Activated naive CD4-positive, alpha-beta T cell treated with anti-CD3 and anti-CD28 coated beads for 36 hours (primary cell): ENCODE measurements at places on chromosomes 2 and 18. TPM values are rescaled to one million over a fixed set of nuclear protein-coding genes. Genes with fewer than 3 reads are reported as not detected.

ACKR3 gene
- 0.49 TPM for total RNA-seq

DLGAP1 gene
- total RNA-seq = not detected

PCBP1 gene
- total RNA-seq = 363 TPM

DNA sequence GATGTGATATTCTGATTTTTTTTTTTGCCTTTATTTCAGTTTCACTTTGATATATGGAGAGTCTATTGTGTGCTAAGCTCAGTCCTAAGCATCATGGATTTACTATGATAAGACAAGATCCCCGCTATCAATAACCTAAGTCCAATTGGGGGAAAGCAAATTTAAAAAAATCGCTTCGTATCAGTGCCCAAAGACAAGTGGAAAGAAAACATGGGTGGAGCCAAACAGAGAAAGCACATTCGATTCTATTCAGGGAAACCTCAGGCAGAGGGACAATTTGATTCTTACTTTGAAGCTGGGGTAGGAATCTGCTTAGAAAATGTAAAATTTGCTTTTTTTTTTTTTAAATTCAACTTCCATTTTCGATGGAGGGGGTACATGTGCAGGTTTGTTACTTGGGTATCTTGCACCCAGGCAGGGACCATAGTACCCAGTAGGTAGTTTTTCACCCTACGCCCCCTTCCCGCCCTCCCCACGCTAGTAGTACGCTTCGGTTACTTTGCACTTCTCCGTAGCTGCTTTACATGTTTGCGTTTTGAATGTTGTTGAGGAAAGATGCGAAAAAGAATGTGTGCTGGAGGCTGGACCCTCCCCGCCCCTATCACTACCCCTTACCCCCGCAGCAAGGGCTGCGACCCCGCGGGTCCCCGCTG is 12.4 kb downstream of the KIF5C start:
- DNase-seq = no peak
- peaks cover 9% of the 10 kb centered on the region for H3K4me1 ChIP-seq
- peaks cover 2% of the 10 kb centered on the region for H3K36me3 ChIP-seq
- H3K27me3 ChIP-seq = peaks cover 21% of the 10 kb centered on the region
- no peak overlapping the region for H3K27ac ChIP-seq

- no peak for DNase-seq
- H3K4me1 ChIP-seq = no peaks in the 10 kb centered on the region
- H3K27me3 ChIP-seq = peaks cover 19% of the 10 kb centered on the region
- no peak overlapping the region for H3K27ac ChIP-seq
- H3K36me3 ChIP-seq = no peaks in the 10 kb centered on the region
Measured at GRCh38 chr2:143786026-143786765, 657.0 kb downstream of the ARHGAP15 start.

DNA sequence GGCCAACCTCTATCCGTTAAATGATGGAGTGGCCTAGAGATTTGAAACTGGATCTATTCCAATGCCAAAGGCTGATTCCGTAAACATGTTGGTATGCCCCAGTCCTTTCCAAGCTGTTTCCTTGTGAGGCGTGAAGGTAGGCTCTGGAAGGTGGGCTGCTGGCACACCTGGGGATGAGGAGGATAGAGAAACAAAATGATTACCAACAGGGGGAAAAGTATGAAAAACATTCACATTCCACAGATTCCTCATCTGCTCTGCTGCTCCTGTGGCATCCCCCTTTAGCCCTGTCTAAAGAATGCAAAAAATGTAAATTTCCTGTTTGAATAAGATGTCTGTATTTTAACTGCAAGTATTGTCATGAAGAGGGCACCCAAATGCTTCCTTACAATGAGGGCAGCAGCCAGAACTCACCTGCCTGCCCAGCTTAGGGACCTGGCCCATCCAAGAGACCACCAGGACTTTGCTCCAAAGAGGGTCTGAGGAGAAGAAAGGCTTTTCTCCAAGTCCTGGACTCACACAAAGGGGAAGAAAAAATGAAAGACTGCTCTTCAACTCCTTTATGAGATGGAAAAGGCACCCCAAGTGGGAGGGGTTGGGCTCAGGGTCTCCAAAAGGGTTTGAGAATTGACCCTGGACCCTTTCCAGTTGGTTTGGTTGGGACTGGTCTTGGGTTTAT is 132.3 kb upstream of the PELI1 start:
- H3K36me3 ChIP-seq = no peaks in the 10 kb centered on the region
- no peaks in the 10 kb centered on the region for H3K27me3 ChIP-seq
- H3K4me3 ChIP-seq = no peak overlapping the region
- H3K4me1 ChIP-seq = peaks cover 28% of the 10 kb centered on the region

IL18R1 gene
- 17.1 TPM for total RNA-seq

DNA sequence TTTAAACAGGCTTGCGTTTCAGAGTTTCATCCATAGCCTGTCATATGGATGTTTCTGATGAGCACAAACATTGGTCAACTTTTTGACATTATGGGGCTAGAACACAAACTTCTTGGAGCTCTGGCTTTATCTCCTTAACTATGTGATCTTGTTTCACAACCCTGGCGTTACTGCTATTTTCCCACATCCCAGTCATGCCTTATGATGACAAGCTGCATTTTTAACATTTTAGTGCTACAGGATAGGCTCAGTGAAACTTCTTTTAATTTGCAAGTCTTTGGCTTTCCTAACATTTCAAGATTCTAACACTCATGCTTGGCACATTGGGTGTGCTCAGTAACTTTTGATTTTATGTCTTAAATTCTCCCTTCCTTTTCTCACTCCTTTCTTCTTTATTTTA is 21.0 kb upstream of the PDE1A start:
- no peaks in the 10 kb centered on the region for H3K36me3 ChIP-seq
- H3K27ac ChIP-seq = no peak overlapping the region
- no peak overlapping the region for H3K4me3 ChIP-seq
- DNase-seq = no peak
- no peaks in the 10 kb centered on the region for H3K27me3 ChIP-seq

GRCh38 chr2:145748927-145749326 is 1229.0 kb upstream of the ZEB2 start:
- peaks cover 2% of the 10 kb centered on the region for H3K27me3 ChIP-seq
- peaks cover 4% of the 10 kb centered on the region for H3K4me1 ChIP-seq
- no peak for DNase-seq
- no peak overlapping the region for H3K27ac ChIP-seq
- no peaks in the 10 kb centered on the region for H3K36me3 ChIP-seq
- no peak overlapping the region for H3K4me3 ChIP-seq

MBD2 gene
- total RNA-seq = 103 TPM

ANKRD30B gene
- total RNA-seq = not detected

SLC35F6 gene
- 2.0 TPM for total RNA-seq

- no peak for DNase-seq
- H3K27me3 ChIP-seq = peaks cover 72% of the 10 kb centered on the region
- H3K36me3 ChIP-seq = peaks cover 1% of the 10 kb centered on the region
- H3K4me1 ChIP-seq = peaks cover 26% of the 10 kb centered on the region
- H3K4me3 ChIP-seq = no peak overlapping the region
Measured at GRCh38 chr2:176170602-176171305, 13.6 kb downstream of the HOXD3 start.

PFN4 gene
- total RNA-seq = not detected

AQP12A gene
- total RNA-seq = not detected

DNA sequence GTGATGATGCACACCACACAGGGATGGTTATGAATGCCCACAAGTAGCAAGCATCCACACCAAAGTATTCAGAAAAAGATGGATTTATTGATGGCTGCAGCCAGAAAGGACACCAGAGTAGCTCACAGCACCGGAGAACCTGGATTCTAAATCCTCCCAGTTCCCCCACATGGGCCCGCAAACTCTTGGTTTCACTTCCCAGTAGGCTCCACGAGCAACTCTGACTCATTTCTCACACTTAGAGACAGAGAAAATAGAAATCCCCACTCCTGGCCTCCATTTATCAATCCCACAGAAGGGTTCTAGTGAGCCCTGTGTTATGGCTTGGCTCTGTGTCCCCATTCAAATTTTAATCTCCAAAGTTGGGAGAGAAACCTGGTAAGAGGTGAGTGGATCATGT is 426.7 kb upstream of the MYT1L start:
- no peak overlapping the region for H3K27ac ChIP-seq
- H3K4me1 ChIP-seq = no peaks in the 10 kb centered on the region
- no peak overlapping the region for H3K4me3 ChIP-seq
- no peaks in the 10 kb centered on the region for H3K36me3 ChIP-seq
- no peaks in the 10 kb centered on the region for H3K27me3 ChIP-seq
